Colonic mucosa (tissue), 4 donors: ENCODE measurements at places on chromosomes 1 and 21.

DNA sequence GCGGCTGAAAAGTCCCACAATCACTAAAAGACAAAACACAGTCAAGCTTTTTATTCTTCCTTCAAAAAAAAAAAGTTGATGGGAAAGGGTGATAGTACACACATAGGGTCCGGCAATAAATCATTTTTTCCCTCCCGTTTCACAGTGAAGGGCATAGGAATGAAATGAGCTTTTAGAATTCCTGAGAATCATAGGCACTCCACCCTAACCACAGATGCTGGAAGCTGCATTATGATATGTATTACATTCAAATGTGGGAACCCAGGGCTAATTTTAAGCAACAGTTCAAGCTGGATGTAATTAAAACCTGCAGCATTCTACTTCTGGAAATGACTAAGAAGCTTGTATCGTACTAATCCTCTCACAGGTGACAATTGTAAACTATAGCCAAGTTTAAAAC is 75.7 kb upstream of the KCNJ15 start:
- DNase-seq, result no peak

DNA sequence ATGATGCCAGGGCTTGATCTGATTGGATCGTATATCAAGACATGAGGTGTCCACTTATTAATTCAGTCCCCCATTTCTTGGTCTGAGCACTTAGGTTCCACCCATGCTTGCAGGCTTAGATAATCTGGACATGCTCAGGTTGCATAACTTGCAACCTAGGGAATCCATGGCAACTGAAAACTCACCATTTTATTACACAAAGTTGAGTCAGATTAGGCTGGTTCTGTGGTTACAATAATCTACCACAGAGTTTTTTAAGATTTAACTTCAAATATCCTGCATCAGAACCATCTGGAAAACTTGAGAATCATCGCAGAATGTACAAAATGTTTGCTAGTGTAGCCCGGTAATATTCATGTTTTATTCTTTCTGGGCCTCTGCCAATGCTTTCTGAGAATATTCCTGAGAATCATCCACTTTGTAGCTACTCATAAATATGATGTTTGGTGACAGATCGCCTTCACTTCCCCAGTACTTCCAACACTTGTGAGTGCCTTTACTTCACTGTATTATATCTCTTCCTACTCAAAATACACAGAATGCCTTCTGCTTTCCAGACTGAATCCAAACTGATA is 707.2 kb upstream of the ADAMTS5 start:
- no peak for DNase-seq

DNA sequence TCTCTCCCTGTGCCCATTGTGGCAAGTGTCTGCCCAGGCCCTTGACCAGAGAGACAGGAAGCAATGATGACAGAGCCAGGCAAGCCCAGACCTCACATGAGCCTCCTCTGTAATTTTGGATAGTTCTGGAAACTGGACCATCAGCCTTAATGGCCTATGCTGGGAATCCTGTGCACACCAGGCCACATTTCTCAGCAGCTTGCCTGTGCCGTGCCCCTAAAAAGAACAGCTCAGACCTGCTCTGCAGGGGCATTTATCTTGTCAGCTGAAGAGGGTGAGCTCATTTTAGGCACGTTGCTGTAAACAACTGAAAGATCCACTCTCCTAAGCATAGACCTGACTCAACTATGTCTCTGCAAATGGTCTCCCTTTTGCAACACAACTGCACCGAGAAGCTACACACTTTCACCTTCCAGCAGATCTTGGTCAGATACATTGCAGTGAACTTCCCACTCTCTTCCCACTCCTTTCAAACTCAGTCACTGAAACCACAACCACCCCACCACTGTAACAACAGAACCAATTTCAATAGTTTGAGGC is 53.5 kb upstream of the BACH1 start:
- no peak for DNase-seq

DNA sequence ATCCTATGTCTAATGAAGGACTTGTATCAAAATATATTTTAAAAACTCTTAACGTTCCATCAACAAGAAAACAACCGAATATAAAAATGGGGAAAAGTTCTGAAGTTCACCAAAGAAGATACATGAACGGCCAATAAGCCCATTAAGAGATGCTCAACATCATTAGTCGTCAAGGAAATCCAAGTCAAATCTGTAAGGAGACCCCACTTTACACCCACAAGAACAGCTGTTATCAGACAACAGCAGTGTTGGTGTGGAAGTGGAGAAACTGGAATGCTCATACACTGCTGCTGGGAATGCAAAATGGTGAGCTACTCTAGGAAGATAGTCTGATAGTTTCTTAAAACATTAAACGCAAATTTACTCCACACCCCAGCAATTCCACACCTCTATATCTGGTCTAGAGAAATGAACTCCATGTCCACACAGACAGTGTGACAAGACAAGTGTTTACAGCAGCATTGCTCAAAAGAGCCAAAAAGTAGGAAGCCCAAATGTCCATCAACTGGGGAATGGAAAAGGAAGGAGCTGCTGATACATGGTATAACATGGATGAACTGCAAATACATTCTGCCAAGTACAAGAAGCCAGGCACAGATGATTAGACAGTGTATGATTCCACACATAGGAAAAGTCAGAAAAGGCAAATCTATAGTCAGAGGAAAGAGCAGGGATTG is 18.5 kb downstream of the UBE2G2 start:
- no peak for DNase-seq

GRCh38 chr1:192225703-192226102 is 67.4 kb downstream of the RGS18 start:
- no peak for DNase-seq

DNA sequence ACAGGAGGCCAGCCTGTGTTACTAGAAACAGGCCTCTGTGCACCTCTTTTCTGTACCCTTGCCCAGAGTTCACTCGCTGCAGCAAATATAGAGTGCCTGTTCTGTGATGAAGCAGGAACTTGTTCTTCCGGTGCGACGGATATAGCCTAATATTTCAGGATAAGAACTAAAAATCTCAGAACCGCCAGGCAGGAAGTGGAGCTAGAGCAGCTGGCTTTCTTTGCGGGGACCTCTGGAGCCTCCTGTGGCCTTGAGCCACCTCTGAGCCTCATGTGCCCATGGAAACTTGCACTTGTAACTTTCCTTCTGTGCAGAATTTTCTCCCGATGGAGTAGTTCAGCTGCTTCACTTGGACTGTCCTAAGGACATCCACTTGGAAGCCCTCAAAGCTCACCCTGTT is 44.5 kb upstream of the VAMP3 start:
- no peak for DNase-seq

DNA sequence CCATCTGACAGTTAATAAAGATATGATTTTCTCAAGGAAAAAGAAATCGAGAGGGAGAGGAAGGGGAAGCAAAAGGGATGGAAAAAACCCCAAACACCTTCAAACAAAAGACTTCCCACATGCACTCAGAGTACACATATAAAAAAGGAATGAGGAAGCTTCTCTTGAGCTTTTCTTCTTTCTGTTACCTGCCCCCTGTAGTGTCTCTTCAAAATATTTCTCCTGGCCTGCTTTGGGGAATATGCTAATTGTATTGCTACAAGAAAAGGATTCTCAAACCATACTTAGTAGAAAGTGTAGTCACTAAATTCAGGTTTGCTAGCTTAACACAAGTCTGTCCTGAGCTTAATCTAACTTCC is 58.7 kb downstream of the KIF14 start:
- DNase-seq, result no peak

DNA sequence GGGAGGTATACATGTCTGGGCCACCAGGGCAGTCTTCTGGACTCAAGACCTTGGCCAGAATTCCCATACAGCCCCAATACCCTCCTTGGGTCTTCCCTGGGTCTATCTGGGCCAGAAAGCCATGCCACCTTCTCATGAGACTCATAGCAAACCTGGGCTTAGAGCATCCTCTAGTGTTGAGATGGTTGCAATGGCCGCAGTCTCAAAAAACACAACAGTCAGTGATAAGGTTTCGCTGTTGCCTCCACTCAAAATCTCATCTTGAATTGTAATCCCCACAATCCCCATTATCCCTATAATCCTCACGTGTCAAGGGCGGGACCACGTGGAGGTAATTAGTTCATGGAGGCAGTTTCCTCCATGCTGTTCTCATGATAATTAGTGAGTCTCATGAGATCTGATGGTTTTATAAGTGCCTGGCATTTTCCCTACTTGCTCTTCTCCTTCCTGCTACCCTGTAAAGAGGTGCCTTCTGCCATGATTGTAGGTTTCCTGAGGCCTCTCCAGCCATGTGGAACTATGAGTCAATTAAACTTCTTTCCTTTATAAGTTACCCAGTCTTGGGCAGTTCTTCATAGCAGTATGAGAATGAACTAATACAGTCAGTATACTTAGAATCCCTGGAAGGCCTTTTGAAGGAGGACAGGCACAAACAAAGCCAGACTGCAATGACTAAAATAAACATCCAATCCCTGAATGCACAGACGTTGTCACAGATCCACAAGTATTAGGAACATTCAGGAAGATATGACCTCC is 77.0 kb downstream of the CTH start:
- DNase-seq, result peak; percentile 27

GRCh38 chr1:109137958-109138357 is 24.0 kb downstream of the ELAPOR1 start:
- peak; percentile 66 for DNase-seq

DNA sequence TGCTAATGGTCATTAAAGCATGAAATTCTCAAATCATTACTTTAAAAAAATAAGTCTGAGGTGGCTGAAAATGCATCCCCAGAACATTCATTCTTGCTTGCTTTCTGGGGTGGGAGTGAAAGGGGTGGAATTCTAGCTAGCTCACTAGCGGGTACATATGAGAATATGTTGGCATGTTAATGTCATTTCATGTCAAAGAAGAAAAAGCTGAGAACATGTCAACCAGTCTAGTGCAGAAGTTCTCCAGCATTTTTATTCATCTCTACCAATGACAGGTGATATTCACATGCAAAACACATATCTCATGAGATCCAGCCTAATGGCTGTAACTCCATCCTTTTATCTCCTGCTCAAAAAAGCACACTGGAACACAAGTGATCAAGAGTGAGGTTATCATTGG is 49.1 kb downstream of the ZNHIT6 start:
- no peak for DNase-seq

- DNase-seq, result no peak
These were observed 36.2 kb downstream of the B3GALNT2 start for GRCh38 chr1:235468004-235468403.

GRCh38 chr1:48498096-48498791 is 26.2 kb upstream of the SPATA6 start:
- DNase-seq, result peak; percentile 85

GRCh38 chr1:212162635-212163034 is 122.6 kb upstream of the PPP2R5A start:
- DNase-seq, result no peak

- DNase-seq, result no peak
These were observed 66.8 kb upstream of the SLC25A33 start for GRCh38 chr1:9472386-9473031.

DNA sequence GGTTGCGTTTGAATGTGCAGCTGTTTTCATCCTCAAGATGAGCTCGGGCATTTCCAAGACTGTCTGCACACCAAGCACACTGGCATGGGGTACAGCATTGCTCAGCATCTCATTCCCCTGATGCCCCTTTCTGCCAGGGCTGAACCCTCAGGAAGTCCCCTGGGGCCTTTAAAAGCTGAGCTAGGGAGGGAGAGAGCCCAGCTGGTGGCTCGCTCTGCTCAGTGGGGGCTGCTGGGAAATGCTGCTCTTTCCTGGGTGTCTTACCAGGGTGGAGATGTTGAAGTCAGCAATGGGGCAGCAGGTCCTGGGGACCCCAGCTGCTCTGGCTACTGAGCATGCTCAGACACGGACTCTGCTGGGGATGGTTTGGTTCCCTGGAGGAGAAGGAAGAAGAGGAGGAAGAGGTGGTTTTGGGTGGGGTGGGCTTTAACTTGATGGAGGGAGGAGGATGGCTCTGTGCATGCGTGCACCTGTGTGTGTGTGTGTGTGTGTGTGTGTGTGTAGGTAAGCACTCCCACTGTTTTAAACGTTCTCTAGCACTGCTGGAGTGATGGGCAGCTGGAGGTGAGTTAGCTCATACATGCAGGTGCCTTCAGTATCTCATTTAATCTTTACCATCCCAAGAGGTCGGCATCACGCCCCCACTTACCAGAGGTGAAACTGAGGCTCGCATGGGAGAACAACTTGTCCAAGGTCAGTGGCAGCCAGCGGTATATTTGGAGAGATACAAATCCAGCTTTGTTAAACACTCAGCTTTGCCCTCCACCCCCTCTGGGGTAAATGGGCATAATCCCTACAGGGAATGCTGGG is 40.9 kb downstream of the ACTL8 start:
- no peak for DNase-seq

GRCh38 chr1:76038287-76039004 is 36.1 kb upstream of the ST6GALNAC3 start:
- DNase-seq, result no peak

DNA sequence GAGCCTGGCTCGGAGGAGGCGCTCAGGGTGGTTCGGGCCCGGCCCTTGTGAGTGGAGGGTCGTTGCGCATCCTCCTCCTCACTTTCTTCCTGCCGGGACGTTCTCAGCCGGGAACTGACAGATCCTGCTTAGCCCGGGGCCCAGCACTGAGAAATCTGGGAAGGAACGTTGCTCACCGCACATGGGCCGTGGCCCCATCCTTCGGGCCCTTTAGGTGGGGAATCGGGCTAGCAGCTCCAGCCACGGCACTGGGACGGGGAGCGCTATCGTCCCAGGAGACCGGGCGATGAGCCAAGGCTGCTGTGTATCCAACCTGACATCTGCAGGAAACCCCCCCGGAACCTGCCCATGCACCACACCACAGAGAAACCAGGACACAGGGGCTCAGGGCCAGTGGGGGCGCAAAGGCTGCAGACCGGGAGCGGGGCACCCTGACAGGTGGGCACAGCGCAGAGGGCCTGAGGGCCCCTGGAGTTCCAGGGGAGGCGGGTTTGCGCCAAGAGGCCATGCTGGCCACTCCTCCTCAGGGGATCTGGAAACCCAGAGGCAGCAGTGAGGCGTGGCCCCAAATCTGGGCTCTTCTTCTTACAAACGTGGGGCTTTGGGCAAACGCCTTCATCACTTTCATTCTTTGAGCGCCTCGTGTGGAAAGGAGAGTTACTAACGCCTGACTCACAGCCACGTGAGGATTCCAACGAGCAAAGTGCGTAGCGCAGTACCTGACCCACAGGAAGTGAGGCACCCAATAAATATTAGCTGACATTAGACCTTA is at the start of gene SH2D5:
Gene SH2D5 (minus strand): TSS at position 116 of the 772 bp plus-strand sequence. CDS start 4,659 bp downstream, outside the sequence.
- peak; percentile 70 for DNase-seq
